GOT3 (cell line): ENCODE measurements at places on chromosomes 6 and 20.

GRCh38 chr6:168093634-168094033 is 14.6 kb upstream of the FRMD1 start:
- DNase-seq = no peak

GRCh38 chr6:71556141-71556540 is 267.5 kb downstream of the OGFRL1 start:
- DNase-seq = no peak

- no peak for DNase-seq
Measured at GRCh38 chr6:152552616-152553209, 84.4 kb downstream of the SYNE1 start.

GRCh38 chr6:131532580-131533039 is 40.4 kb upstream of the ARG1 start:
- no peak for DNase-seq

DNA sequence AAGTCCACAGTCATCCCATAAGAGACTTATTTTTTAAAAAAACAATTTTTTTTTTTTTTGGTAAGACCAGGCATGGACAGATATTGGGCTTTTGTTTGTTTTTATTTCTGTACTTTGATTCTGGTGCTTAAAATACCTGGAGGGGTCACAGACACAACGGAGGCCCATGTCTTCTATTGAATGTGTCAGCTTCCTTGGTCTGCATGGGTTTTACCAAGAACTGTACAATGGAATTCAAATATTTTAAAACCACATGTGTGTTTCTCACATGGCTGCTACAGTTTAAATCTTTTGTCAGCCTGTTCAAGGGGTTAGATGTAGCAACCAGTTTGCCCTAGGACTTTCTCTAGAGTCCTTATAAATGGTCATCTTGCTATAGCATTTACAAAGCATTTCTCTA is 139.8 kb downstream of the SOX4 start:
- DNase-seq = no peak

GRCh38 chr6:139568151-139568955 is 193.9 kb upstream of the CITED2 start:
- DNase-seq = no peak

DNA sequence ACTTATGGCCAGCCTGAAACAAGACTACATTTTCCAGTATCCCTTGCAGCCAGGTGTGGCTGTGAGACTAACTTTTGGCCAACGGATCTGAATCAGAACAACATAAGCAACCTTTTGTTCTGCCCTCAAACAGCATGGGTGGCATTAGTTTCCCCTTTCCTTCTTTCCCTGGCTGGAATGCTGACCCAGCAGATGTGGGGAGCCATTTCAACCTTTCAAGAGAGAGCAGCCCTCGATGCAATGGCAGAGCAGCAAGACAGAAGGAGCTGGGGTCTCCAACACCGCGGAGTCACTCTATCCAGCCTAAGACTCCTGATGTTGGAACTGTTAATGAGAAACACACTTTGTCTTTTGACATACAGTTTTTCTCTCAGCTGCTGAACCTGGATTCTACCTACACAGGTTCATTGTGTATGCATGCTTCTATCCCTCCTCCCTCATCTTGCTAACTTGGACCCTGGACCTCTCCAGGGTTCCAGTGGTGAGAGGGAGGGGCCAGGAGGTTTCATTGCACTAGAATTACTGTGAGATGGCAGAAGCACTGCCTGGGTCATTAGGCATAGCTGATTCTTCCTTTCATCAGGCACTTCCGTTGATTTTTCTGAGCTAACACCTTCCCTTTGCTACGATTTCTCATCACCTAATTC is 28.8 kb upstream of the DDR1 start:
- no peak for DNase-seq

DNA sequence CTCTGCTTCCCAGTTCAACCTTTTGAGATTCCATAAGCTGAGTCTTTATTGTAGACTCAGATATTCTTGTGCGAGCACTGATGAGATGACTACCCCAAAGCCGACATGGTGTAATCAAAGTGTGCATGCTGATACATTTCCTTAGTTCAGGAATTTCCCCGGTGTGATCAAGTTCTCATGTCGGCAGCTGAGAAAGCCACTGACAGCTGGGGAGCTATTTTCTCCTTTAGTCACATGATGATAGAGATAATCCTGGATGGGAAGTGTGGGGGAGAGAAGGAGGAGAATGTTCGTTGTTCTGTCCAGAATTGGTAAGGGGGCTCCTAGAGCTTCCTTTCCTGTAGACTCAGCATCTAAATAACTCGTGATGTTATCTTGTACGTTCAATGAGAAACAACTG is 7.7 kb upstream of the CAP2 start:
- no peak for DNase-seq

- DNase-seq = no peak
Measured at GRCh38 chr6:108186226-108186625, 20.4 kb downstream of the NR2E1 start.

- no peak for DNase-seq
Measured at GRCh38 chr20:57308451-57309271, 20.9 kb upstream of the SPO11 start.

GRCh38 chr20:3276680-3277015 is 37.7 kb upstream of the SLC4A11 start:
- no peak for DNase-seq
